Stimulated activated CD4-positive, alpha-beta T cell treated with anti-CD3 and anti-CD28 coated beads, Interleukin-12 subunit alpha, Interleukin-12 subunit beta, amount 100 ng/mL, for 24 hours (primary cell): ENCODE measurements at places on chromosomes 1 and 21.

GRCh38 chr1:160084771-160085321 is 3.5 kb downstream of the KCNJ9 start:
- DNase-seq = no peak

- DNase-seq = no peak
Measured at GRCh38 chr1:225700164-225700821, 47.4 kb upstream of the ENAH start.

DNA sequence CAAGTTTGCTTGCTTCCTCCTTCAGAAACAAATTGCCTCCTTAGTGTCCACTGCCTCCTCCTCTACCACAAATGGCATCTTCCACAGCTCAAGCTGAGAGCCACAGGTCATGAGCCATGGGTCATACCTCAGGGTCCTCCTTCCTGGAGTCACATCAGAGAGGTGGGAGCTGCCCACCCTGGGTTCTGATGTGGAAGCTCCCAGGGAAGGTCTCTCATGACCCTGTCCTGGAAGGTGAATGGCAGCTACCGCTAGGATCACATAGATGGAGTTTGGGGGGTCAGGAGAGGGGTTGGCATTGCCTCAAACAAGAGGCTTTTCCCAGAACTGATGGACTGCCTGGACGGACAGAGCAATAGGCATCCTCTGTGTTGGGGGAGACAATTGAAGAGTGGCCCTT is 321.4 kb downstream of the MATN1 start:
- DNase-seq = no peak

DNA sequence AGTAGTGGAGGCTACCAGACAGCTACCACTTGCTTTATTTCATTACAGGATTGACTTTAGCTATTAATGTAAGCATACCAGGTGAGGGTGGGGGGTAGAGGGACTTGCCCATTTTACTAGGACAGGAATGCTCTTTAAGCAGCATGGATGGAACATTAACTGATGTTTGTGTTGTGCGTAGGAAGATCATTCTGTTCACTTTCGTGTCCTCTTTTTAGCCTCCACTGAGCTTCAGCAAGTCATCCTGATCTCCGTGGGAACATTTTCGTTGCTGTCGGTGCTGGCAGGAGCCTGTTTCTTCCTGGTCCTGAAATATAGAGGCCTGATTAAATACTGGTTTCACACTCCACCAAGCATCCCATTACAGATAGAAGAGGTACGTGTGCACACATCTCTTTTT is 29.3 kb downstream of the IFNGR2 start:
- DNase-seq = no peak

DNA sequence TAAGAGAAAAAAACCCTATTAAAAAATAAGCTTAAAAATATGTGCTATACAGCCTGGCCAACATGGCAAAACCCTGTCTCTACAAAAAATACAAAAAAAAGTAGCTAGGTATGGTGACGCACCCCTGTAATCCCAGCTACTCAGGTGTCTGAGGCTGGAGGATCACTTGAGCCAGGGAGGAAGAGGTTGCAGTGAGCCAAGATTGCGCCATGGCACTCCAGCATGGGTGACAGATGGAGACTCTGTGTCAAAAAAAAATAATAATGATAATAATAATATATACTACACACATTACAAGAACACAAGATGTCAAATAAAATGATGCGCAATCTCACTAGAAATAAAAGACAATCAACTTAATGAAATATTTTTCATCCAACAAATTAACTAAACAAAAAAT is 22.9 kb downstream of the NRDC start:
- no peak for DNase-seq

- DNase-seq = no peak
Measured at GRCh38 chr21:42226626-42227025, 7.7 kb downstream of the ABCG1 start.

GRCh38 chr1:15948595-15949452 is 27.1 kb downstream of the ZBTB17 start:
- DNase-seq = peak; percentile 20

DNA sequence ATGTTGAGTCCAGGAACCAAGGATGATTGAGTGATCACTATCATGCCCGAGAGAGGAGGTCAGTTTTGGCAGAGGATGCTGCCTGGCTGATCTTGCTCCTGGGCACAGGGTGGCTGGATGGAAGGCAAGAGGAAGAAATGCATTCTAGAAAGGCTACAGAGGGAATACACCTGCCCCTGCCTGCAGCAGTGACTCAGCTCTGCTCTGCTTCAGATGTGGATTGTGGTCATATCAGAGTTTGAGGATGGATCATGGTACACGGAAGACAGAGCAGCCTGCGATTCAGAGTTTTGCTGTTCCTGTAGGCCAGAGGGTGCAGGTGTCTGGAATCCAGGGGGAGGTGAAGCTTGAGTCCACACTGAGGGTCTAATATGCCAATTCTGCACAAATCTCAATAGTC is 37.2 kb downstream of the PCP4 start:
- no peak for DNase-seq

DNA sequence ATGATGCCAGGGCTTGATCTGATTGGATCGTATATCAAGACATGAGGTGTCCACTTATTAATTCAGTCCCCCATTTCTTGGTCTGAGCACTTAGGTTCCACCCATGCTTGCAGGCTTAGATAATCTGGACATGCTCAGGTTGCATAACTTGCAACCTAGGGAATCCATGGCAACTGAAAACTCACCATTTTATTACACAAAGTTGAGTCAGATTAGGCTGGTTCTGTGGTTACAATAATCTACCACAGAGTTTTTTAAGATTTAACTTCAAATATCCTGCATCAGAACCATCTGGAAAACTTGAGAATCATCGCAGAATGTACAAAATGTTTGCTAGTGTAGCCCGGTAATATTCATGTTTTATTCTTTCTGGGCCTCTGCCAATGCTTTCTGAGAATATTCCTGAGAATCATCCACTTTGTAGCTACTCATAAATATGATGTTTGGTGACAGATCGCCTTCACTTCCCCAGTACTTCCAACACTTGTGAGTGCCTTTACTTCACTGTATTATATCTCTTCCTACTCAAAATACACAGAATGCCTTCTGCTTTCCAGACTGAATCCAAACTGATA is 707.2 kb upstream of the ADAMTS5 start:
- DNase-seq = no peak

GRCh38 chr1:233005156-233005555 is 54.7 kb downstream of the NTPCR start:
- DNase-seq = no peak

GRCh38 chr1:206954459-206955342 is 8.4 kb upstream of the PIGR start:
- no peak for DNase-seq

DNA sequence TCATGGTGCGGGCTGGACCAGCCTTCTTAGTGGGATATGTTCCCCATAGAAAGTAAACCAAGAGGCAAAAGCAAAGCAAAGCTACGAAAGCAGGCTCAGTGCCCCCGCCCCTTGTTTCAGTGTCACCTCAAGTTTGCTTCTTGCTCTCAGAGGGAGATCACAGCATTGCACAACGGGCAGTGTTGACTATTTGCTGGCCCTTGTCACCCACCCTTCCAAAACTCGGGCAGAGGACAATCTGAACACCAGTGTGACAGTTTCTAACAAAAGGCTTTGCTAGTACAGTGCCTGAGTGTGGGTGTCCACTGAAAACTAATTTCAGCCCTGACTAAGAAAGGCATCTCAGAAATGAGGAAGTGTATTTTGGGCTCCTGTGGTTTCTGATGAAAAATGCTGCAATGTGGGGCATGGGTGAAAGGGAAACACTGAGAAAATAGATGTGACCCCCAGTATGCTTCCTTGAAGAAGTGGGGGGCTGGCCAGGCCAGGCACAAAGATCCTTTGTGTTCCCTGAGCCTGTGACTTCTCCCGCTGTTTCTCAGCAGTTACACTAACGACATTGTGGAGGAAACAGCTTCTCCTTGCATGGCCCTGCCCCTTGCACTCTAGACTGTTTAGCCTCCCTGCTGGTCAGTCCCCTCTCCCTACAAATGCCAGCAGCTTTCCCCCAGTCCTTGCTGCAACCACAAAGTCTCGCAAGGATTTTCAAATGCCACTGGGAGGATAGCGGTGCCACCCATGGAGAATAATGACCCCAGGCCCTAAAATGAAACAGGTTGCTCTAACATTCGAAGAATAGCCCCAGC is 33.3 kb upstream of the KCNE1 start:
- DNase-seq = no peak

DNA sequence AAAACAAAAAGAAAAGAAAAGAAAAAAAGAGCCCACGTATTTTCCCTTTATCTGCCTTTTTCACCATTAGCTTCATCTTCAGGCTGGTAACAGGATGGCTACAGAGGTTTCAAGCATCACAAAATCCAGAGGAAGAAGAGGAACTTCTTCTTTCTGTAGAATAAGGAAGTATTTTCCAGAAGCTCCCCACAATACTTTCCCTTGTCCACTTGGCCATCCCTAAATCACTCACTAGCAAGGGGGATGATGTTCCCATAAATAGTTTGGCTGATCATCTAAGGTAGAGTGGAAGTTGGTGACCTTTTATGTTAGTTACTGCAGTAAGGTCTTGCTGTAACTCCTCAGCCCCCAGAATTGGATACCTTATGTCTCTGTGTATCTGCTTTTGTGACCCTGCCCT is 45.1 kb upstream of the RNF11 start:
- DNase-seq = no peak

DNA sequence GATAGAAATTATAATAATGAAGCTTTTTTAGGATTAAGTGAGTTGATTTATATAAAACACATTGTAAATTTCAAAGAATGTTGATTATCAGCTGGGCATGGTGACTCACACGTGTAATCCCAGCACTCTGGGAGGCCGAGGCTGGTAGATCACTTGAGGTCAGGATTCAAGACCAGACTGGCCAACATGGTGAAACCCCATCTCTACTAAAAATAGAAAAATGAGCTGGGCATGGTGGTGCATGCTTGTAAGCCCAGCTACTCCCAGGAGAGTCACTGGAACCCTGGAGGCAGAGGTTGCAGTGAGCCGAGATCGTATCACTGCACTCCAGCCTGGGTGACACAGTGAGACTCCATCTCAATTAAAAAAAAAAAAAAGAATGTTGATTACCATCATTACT is 18.4 kb downstream of the ADAMTS1 start:
- no peak for DNase-seq

DNA sequence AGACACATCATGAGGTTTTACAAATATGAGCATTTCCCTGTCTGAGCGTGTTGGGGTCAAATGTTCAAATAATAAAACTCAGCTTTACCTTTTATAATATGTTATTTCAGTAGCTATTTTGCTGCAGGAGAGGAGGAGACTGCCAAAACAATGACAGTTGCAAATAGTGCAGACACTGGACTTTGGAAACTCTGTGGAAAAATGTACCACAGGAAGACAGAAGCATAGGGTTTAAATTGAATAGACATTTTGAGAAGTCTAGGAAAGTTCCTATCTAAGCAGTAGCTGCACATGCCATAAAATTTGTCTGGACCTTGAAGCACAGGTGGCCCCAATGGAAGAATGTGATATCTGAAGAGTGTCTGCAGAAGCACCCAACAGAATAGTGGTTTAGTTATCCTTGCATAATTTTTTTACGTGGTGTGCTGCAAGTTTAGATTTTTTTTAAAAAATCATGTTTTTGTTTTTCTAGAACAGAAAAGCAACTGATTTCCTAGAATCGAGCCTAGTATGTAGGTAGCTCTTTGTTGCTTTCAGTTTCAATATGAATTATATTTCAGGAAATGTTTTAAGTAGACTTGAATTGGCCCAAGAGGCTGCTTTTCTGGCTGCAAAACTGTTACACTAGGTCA is 14.0 kb upstream of the GBP5 start:
- no peak for DNase-seq

GRCh38 chr1:228286505-228287417 is 78.9 kb downstream of the OBSCN start:
- no peak for DNase-seq

GRCh38 chr1:156747742-156748669 is 3.5 kb downstream of the HDGF start:
- DNase-seq = no peak

DNA sequence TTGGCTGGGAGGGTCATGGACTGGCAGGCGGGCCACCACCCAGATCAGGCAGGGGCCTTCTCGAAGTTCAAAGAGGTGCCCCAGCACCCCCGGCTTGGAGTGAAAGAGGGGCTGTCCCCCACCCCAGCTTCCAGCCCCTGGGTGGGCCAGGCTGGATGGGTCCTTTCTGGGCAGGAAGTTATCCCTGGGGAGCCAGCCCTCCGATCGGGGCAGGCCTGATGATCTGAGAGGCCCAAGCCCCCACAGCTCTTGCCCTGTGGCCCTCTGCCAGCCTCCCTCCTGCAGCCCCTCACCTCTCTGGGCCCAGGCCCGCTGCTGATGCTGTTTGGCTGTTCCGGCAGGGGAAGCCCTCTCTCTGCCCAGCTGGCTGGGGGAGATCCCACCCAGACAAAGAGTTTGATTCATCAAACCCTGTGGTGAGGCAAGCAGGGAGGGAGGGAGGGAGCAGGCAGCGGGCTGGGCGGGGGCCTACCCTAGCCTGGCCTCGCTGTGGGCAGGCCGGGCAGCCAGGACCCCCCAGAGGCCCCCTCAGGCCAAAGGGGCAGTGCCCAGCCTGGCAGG is 2.5 kb downstream of the ARHGEF19 start:
- no peak for DNase-seq

DNA sequence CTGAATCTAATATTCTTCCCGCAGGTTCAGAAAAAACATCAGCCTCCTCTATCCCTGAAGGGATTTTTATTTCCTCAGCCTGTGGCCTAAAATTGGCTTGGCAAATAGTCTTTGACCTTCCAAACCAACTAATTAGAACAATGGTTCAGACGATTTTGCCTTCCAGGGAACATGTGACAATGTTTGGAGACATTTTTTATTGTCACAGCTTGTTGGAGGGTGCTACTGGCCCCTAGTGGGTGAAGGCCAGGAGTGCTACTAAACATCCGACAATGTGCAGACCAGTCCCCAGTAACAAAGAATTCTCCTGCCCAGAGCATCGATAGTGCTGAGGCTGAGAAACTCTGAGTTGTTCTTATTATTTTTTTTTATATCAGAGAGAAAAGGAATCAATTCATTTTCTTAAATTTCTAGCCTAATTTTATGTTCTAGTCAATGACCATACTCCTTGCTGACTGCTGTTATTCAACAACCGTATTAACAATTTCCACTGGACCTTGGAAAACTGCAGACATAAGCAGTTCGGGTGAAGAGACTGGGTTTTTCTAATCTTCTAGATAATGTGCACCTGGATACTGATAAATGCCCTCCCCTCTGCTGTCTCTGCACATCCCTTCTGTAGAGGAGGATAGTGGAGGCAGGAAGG is 280.7 kb downstream of the LMX1A start:
- DNase-seq = no peak

DNA sequence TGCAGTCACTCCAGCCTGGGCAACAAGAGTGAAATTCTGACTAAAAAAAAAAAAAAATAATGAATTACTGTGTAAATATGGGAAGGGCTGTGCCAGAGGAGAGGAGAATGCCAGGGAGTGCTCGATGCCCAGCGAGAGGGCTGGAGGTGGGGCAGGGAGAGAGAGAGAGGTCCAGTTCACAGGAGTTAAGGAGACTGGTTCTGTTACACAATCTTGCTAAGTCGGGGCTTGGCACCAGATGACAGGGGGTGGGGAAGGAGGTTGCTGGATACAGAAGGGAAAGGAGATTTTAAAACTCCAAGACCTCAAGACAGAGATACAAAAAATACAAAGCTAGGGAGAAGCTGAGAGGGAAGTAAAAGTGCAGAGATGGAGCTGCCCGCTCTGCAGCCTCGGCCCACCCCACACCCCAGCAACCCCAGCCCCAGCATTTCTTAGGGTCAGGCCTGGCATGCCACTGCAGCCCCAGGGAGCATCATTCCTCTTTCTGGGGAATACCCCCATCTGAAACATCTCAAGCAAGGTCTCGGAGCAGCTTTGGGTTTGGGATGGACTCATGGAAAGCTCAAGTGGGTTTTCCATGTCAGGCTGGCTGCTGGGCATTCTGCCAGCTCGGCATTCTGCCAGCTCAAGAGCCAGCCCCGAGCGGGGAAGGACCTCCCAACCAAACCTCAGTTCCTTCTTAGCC is 991 bp downstream of the SELENBP1 start:
- no peak for DNase-seq

- DNase-seq = no peak
Measured at GRCh38 chr1:224696891-224697765, 81.0 kb downstream of the CNIH3 start.
